ENCODE measurements at places on chromosomes 4 and X. TPM values are rescaled to one million over a fixed set of nuclear protein-coding genes. Genes with fewer than 3 reads are reported as not detected.

GRCh38 chr4:7075962-7076695, 8.3 kb upstream of the GRPEL1 start:
- no peak for DNase-seq

ATP2B3 gene
- not detected for total RNA-seq

DNA sequence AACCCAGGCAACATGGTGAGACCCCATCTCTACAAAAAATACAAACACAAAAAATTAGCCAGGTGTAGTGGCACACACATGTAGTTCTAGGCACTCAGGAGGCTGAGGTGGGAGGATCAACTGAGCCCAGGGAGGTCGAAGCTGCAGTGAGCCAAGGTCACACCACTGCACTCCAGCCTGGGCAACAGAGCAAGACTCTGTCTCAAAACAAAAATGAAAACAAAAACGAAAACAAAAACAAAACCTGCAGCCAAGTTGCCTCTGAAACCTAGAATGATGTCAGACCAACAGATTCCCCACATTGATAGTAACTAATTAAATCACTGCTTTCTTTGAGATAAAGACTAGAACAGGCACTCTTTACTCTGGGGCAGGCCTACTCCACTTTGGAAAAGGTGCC, 104.5 kb downstream of the AMELX start:
- DNase-seq: no peak

MAGEB16 gene
- not detected for total RNA-seq

Data from natural killer cell treated with Interleukin-12 subunit alpha and Interleukin-12 subunit beta and Interleukin-15 and Interleukin-18, amount 100 ng/mL, for 72 hours (primary cell).